ENCODE measurements at places on chromosomes 4 and X.

DNA sequence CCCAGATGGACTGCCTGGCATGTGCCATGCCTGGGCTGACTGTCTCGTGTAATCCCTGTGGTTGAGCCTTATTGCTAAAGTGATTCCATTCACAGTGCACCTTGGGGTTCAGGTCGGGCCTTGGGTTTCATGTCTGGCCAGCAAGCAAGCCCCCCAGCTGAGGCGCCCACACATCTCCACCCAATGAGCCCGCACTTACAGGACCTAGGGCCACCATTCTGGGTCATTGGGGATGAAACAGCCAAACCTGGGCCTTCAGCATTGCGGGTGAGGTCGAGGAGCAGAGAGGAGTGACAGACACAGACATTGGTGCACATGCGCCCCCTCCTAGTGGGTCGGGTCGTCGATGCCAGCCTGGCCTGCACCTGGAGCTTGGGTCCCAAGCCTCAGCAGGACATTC, 21.3 kb upstream of the WFS1 start:
- no peak for DNase-seq

- DNase-seq: no peak
Measured at GRCh38 chr4:174753021-174753420, 76.0 kb downstream of the GLRA3 start.

DNA sequence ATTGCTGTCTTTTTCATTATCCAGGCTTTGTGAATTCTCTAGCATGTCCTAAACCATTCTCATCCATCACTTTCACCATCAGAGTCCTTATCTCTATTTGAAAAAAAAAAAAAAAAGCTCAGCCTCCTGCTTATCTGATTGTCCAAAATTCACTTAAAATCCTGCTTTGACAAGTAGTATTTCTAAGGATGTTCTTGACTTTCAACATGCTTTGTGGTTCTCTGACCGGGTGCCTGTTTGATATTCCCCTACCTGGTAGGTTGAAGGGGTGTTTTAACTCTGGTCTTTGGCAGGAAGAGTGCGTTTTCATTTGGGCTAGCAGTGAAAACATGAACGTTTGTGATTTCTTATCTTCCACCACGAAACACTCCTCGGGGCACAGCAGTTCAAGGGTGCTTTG, 17.3 kb upstream of the BBS12 start:
- no peak for DNase-seq

DNA sequence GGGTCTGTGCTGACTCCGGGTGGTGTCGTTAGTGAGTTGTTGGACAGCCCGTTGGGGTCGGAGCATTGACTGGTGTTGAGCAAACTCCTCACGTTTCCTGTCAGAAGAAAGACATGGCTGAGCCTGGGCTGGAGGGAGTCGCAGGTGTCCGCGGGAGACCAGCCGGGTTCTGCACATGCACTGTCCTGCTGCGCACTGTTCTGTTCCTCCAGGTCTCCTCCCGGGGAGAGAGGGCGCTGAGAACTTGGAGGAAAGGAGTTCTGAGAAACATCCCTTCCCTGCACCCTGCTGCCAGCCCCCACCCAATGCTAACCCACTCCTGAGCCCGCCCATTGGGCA, 1.1 kb downstream of the ZNF141 start:
- no peak for DNase-seq

GRCh38 chr4:101222156-101222845, 125.0 kb downstream of the PPP3CA start:
- DNase-seq: no peak
